Activated naive CD4-positive, alpha-beta T cell treated with anti-CD3 and anti-CD28 coated beads, Interleukin-2, amount 50 U/mL, for 72 hours (primary cell): ENCODE measurements at places on chromosomes 7 and 10. TPM values are rescaled to one million over a fixed set of nuclear protein-coding genes. Genes with fewer than 3 reads are reported as not detected.

DNA sequence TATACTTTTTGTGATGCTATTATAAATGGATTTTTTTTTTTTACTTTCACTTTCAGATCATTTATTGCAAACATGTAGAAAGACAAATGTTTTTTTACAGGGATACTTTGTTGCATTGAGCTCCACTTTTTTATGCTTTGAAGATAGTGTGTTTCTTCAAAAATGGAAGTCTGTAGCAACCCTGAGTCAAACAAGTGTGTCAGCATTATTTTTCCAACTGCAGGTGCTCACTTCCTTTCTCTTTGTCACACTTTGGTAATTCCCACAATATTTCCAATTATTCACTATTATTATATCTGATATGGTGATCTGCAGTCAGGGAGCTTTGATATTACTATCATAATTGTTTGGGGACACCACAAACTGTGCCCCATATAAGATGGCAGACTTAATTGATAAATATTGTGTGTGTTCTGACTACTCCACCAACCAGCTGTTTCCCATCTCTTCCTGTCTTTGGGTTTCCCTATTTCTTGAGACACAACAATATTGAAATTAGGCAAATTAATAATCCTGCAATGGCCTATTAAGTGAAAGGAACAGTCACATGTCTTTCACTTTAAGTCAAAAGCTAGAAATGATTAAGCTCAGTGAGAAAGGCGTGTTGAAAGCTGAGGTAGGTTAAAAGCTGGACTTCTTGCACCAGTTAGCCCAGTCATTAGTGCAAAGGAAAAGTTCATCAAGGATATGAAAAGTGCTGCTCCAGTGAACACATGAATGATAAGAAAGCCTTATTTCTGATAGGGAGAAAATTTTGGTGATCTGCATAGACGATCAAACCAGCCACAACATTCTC lies 231.3 kb upstream of the SH2B2 start:
- DNase-seq, result no peak

- no peak for DNase-seq
These were observed 1.2 kb downstream of the CFTR start for GRCh38 chr7:117480978-117481377.

The SPDYE2 gene
- not detected for total RNA-seq

DNA sequence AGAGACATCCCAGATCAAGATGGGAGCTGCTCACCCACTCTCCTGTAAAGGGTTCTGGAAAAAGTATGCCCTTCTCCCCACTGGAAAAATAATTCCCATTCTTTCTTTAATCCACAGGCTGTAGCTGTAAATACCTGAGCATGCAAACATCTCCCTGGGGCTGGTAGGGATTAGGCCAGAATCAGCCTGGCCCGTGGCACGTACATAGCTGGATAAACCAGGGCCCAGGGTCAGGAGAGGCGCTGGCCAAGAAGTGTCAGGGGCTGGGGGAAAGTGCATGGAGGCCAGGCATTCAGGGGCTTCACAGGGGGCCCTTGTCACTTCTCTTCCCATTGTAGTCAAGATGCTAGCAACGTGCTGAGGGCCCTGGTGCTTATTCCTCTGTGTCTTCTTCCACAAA lies 30.7 kb upstream of the AQP1 start:
- no peak for DNase-seq

DNA sequence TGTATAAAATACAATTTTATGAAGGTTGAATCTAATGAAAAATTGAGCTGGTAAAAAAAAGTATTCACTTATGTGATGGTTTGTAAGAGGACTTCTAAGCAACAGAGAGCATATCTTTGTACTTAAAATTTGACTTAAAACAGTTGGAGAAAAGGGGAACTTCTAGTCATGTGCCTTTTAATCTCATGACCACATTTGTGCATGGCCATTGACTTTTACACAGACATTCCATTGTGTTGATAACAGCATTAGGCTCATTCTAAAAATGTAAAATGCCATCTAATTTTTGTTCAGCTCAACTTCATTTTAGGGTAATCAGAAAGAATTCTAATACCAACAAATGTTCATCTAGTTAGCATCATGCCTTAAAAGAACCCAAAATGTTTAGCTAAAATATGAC lies 119.9 kb downstream of the HPSE2 start:
- no peak for DNase-seq
